Lower lobe of right lung (tissue), 2 donors: ENCODE measurements at places on chromosomes 3 and 15. TPM values are rescaled to one million over a fixed set of nuclear protein-coding genes. Genes with fewer than 3 reads are reported as not detected.

GRCh38 chr3:134308350-134308891 is 57.8 kb upstream of the RYK start:
- DNase-seq = peak; percentile 83

USP50 gene
- not detected for total RNA-seq

BCL2A1 gene
- 124 TPM for total RNA-seq

DNA sequence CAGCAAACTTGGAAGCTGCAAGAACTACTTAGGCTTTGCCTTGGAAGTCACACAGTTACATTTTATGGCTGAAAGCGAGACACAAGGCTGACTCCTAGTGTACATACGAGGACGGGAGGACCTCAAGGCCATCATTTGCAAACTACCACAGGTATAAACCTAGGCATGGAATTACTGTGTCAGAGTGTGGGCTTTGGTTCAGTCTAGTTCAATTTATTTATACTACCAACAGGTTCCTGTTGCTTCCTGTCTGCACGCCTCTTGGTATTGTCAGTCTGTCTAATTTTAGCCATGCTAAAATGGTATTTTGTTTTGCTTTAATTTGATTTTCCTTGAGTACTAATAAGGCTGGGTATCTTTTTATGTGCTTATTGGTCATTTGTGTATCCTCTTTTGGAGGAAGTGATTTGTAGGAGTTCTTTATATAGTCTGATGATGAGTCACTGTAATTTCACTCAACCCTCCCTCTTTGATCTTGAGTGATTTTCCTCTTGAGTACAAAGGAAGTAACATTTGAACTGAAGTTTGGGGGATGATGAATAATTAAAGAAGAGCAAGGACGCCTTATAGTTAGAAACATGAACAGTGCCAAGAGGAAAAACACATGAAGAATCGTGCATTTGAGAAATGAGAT is 8.2 kb downstream of the ANKRD34C start:
- DNase-seq = no peak

TUSC7 gene
- not detected for total RNA-seq

DNA sequence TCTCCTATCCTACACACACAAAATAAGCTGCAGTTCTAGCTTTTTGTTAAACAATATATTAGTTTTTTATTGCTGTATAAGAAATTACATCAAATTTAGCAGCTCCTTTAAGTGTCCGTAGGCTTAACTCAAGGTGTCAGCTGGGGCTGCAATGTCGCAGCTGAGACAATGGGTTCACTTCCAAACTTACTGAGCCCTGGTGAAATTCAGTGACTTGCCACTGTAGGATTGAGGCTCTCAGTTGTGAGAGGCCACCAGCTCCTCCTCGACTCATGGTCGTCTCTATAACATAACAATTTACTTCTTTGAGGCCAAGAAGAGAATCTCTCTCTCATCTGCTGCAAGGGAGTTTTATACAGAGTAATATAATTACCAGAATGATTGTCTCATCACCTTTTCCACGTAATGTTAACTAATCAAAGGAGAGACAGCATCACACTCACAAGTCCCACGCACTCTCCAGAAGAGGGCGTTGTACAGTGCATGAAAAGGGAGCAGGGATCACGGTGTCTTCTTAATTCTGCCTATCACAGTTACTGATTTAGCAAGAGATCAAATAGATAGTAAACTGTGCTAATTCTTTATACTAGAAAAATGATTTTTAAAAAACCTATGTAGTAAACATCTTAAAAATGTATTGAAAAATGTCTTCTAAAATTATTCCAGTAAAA is 735.6 kb upstream of the GBE1 start:
- DNase-seq = no peak

DNA sequence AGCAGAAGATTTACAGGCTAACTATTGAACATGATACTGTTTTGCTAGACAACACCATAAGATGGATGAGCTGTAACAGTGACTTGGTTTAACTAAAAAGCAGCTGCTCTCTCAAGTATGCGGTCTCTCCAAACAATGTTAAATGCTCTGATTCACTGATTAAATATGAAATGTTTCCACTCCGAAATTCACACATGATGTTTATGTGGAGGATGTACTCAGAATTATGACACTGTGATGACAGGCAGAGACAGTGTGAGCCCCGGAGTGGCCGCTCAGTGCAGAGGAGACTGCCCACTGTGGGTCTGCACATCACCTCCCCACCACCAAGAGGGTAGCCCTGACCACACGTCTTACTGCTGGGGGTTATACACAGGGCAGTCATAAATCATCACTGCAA is 83.9 kb upstream of the MEX3B start:
- DNase-seq = no peak

- DNase-seq = no peak
Observed at GRCh38 chr15:64774037-64774628, 1.3 kb downstream of the RBPMS2 start.

DNA sequence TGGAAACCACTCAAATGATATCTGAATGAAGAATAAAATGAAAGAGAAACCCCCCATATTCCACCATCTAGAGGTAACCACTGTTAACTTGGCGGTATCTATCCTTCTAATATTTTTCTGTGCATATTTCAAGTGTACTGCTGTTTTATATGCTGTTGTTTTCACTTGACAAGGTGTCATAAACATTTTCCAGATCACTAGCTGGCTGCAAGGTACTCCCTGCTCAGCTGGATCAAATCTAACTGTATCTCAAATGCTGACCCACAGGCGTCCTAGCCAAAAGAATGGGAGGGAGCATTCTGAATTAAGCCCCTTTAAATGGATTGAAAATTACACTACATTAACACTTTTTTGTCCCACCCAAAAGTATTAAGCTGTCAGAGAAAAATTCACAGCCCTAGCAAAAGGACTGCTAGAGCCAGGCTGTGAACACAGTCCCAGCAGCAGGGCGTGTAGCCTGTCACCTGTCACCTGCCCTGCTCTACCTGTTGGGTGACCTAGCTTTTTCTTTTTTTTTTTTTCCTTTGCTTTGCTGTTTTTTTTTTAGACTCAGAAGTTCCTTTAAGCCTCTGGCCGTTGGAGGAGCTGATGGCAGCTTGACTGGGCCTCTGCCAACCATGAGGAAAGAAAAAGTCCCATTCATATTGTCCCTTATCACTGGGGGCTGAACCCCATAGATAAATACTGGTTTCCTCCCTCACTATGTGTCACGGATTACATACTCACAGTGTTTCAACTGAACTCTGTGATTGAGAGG is 93.7 kb upstream of the TSC22D2 start:
- peak; percentile 59 for DNase-seq

ZMYND10 gene
- 32.8 TPM for total RNA-seq

DNA sequence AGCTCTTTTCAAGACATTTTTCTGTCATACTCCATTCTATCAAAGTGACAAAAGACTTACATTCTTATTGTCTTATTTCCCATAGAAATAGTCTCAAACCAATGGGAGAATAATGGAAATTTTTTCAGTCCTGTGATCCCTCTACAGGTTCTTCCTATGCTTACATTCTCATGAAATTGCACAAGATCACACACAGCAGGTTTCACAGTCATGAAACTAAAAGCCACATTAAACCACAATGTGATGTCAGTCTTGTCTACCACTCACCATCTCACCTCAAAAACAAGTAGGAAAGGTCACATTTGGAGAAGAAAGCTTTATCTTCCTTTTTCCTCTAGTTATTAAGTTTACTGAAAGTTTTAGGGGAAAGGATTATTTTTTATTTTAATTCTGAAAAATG is 161.0 kb upstream of the RORA start:
- no peak for DNase-seq

DNA sequence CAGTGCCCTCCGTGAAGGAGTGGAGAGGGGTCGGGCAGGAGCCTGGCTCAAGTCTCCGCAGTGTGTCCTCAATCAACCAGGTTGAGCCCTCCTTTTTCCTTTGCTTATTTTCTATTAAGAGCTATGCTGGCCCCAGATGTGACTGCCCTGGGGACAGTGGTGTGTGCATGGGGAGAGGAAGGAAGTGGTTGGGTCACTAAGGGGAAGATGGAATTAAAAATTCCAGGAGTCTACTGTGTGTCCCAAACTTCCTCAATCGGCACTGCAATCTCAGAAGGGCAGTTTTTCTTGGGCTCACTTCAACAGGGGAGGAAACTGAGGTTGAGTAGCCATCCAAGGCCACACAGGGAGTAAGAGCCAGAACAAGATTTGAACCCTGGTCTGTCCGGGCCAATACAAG is 13.7 kb upstream of the GRIP2 start:
- DNase-seq = no peak

DNA sequence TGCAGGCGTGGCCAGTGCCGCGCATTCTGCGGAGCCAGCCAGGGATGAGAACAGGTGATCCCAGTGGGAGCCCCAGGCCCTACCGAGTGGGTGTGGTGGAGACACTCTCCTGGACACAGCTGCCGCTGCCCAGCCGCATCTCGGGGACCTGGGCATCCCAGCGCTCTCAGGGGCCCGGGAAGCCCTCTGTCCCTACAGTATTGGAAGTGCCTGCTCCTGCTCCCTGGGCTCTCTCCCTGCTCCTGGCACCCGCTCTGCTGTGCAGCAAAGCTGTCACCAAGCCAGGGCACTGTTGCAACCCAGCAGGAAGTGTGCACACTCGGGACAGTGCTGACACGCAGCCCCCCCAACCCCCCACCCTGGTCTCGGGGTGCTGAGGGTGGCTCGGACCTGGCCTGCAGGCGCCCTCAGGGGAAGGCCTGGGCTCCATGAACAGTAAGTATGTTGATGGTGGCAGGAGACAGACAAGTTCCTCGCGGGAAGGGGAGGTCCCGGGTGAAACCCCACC is 1177.4 kb upstream of the GBE1 start:
- DNase-seq = peak; percentile 30

GRCh38 chr3:36893826-36894225 is 51.0 kb downstream of the TRANK1 start:
- DNase-seq = no peak

FEM1B gene
- 55.3 TPM for total RNA-seq

GRCh38 chr3:113556316-113556945 is 24.1 kb downstream of the SIDT1 start:
- no peak for DNase-seq

PPM1L gene
- total RNA-seq = 14.9 TPM

DNA sequence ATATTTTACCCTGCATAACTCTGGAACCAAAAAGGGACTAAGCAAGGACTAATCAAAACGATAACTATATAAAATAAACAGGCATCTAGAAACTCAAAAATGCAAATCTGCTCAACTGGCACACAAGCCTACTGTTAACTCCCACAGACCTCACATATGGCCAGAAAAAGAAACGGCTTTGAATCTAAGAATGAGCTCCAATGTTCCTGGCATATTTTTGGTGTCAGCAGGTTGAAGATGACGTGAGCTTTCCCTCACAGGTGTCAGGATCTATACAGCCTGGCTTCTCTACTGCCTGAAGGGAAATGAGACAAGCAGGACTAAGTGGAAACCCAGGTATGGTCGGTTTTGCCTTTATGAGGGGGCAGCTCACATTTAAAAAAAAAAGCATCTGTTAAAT is 120.1 kb upstream of the SPATA12 start:
- DNase-seq = no peak

GRCh38 chr15:89165677-89166076 is 55.7 kb downstream of the RLBP1 start:
- no peak for DNase-seq

CDV3 gene
- 166 TPM for total RNA-seq

CGNL1 gene
- 46.0 TPM for total RNA-seq

GRCh38 chr15:92882697-92883162 is 17.4 kb upstream of the CHD2 start:
- no peak for DNase-seq

- no peak for DNase-seq
Observed at GRCh38 chr3:54188176-54188791, 65.9 kb downstream of the CACNA2D3 start.

DNA sequence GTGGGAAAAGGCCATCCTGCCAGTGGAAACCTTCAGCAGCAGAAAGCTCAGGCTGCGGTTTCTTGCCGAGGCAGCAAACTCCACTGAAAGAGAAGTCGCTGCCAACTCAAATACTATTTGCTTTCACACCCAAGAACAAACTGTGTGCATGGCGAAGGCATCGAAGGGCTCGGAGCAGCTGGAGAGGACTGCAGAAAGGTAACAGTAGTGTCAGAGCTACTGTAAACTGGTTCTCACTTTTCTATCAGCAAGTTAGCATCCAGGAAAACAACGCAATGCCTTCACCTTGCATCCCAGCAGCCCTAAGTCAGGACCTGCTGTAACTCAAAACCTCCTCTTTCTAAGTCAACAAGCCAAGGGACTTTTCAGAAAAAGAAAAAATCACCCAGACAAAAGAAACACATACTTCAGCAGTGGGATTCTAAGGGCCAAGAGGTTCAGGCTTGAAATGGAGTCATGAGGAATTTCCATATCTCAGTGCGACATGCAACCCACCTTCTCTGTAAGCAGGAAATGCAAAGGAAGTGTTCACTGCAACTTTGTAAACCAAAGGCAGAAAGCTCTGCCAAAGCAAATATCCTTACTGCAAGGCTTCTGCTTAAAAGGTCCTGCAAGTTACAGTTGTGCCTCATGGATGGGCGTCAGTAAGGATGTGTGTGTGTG is 193.5 kb downstream of the FOXP1 start:
- DNase-seq = peak; percentile 66

DNA sequence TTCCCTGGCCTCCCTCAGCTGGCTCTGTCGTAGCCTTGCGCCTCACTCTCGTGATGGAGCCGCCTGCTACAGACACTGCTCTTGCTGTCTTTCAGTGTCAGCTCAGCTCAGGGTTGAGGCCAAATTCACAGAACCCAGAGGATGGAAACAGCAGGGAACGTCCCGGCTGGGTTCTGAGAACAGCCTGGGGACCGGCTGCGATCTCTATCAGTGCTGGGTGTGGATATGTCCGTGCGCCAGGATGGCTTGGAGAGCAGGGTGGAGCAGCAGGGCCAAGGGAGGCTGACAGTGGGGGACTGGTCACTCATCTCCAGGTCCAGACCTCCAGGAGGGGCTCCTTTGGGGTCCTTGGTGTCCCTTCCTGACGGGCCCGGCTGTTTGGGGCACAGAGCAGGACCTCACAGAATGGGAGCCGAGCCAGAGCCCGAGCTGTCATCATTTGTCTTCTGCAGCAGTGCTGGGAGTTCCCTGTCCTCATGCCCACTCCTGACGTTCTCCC is 18.4 kb downstream of the KLF15 start:
- peak; percentile 39 for DNase-seq

DNA sequence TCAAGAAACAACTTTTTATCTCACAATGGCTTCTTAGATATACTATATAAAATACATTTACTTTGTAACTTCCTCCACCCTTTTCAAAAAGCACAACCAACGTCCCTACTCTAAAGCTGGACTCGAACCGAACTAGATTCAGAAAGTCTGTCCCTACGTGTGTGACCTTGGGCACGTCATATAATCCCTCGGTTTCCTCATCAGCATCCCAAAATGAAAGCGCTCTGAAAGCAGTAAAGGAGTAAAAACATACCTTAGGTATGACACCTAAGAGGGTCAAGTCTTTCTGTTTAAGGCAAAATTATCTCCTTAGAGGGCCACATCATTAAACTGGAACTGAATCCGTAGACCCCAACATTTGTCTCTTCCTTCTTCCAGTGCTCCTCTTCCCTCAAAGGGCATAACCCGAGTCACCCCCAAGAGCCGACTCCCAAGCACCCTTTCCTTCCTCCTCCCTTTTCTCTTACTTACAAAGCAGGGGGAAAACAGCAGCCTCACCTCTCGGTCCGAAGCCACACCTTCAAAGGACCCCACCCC is 663 bp downstream of the PDCD10 start:
- no peak for DNase-seq

GRCh38 chr15:81097890-81098280 is 36.2 kb upstream of the CFAP161 start:
- no peak for DNase-seq
